ENCODE measurements at places on chromosomes 5 and 9. TPM values are rescaled to one million over a fixed set of nuclear protein-coding genes. Genes with fewer than 3 reads are reported as not detected.
A peak's percentile ranks its signal among the peaks of the same experiment; 100 is the strongest.

HEMGN gene
- 0.83 TPM for total RNA-seq

- H3K27ac ChIP-seq: no peak overlapping the region
- DNase-seq: no peak
- peaks cover 19% of the 10 kb centered on the region for H3K4me1 ChIP-seq
Observed at GRCh38 chr9:100413839-100414420, 13.0 kb upstream of the MSANTD3 start.

DNA sequence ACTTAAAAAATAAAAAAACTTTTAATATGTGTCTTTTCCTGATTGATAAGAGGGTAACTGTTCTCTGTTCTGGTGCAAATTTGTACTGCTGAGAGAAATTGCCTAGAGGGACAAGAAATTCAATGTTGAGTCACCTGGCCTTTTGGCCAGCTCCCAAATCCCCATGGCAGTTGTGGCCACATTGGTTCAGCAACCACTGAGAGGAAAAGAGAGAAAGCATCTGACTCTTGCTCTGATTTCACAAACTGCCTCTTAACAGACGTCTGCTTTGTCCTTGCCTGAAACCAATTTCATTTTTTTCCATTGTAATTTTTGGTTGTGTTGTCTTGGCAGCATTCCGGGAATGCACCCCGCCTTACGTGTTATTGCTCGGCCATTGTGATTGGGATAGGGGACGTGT is 42.4 kb downstream of the NTRK2 start:
- peaks cover 57% of the 10 kb centered on the region for H3K4me1 ChIP-seq
- H3K27ac ChIP-seq: peak overlapping the region; percentile 47
- DNase-seq: no peak
- H3K36me3 ChIP-seq: peaks cover 21% of the 10 kb centered on the region
- H3K27me3 ChIP-seq: peaks cover 16% of the 10 kb centered on the region

- H3K27me3 ChIP-seq: peaks cover 21% of the 10 kb centered on the region
- H3K4me1 ChIP-seq: peaks cover 16% of the 10 kb centered on the region
- H3K27ac ChIP-seq: peak overlapping the region; percentile 35
- H3K4me3 ChIP-seq: peak overlapping the region; percentile 46
Observed at GRCh38 chr9:38227061-38227540, 158.1 kb upstream of the SHB start.

GRCh38 chr9:37946041-37946440 is 42.1 kb upstream of the SLC25A51 start:
- H3K27ac ChIP-seq: no peak overlapping the region
- DNase-seq: no peak
- no peaks in the 10 kb centered on the region for H3K36me3 ChIP-seq
- H3K27me3 ChIP-seq: no peaks in the 10 kb centered on the region
- H3K4me1 ChIP-seq: no peaks in the 10 kb centered on the region

BHMT gene
- not detected for total RNA-seq

FAM170A gene
- not detected for total RNA-seq

DNA sequence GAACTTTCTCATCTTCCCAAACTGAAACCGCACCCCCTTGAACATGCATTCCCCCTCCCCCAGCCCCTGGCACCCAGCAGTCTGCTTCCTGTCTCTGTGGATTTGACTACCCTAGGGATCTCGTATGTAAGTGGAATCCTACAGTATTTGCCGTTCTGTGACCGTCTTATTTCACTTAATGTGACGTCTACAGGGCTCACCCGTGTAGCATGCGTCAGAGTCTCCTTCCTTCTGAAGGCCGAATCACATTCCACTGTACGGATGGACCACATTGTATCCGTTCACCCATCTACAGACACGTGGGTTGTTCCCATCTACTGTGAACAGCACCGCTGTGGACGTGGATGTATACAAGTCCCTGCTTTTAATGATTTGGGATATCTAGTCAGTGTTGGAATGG is 4.5 kb downstream of the PRRX2 start:
- H3K27me3 ChIP-seq: peaks cover 21% of the 10 kb centered on the region
- DNase-seq: no peak
- no peaks in the 10 kb centered on the region for H3K36me3 ChIP-seq
- no peak overlapping the region for H3K27ac ChIP-seq
- H3K4me1 ChIP-seq: peaks cover 5% of the 10 kb centered on the region

BAAT gene
- total RNA-seq: not detected

DNA sequence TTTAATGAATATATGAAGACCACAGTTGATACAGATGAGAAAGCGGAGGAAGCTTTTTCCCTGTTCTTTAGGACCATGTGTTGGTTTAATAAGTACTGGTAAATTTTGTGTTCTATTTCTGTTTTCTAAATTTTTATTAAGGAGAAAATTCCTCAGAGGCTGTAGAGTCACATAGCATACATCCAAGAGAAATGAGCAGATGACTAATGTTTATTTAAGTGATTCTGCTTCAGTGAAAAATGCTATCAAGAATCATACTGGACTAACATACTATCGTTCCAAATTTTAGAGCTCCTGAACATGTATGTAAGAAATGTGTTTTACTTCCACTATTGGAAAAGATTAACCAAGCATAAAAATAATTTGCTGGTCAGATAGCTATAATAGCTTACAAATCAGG is 115.0 kb downstream of the KIAA1958 start:
- H3K36me3 ChIP-seq: no peaks in the 10 kb centered on the region
- H3K27me3 ChIP-seq: no peaks in the 10 kb centered on the region
- peaks cover 9% of the 10 kb centered on the region for H3K4me1 ChIP-seq
- H3K4me3 ChIP-seq: no peak overlapping the region
- no peak for DNase-seq
- H3K27ac ChIP-seq: no peak overlapping the region

DNA sequence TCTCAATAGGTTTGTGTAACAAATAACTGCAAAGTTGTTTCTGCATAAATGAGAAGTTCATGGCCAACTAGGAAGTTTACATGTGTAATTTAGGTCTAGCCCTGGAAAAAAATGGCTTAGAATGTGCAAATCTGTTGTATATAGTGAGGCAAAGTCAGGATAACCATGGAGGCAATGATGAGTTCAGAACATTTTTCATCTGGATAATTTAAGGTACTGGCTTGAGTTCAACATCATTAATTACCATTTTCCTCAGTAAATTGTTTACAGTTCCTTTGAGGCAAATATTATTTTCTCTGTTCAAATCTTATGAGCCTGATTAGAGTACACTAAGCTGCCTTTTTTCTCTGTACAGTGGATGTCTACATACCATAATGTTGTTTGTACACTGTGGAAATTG is 1259.0 kb upstream of the NUDT12 start:
- H3K36me3 ChIP-seq: no peaks in the 10 kb centered on the region
- H3K27ac ChIP-seq: no peak overlapping the region
- no peak for DNase-seq
- no peaks in the 10 kb centered on the region for H3K4me1 ChIP-seq
- H3K27me3 ChIP-seq: no peaks in the 10 kb centered on the region
- no peak overlapping the region for H3K4me3 ChIP-seq

Measured in activated CD4-positive, alpha-beta memory T cell treated with anti-CD3 and anti-CD28 coated beads, Interleukin-2, amount 10 ng/mL, durations not matched to agents 7 days and 5 days (primary cell).